ENCODE measurements at places on chromosomes 6 and 20. TPM values are rescaled to one million over a fixed set of nuclear protein-coding genes. Genes with fewer than 3 reads are reported as not detected.

DNA sequence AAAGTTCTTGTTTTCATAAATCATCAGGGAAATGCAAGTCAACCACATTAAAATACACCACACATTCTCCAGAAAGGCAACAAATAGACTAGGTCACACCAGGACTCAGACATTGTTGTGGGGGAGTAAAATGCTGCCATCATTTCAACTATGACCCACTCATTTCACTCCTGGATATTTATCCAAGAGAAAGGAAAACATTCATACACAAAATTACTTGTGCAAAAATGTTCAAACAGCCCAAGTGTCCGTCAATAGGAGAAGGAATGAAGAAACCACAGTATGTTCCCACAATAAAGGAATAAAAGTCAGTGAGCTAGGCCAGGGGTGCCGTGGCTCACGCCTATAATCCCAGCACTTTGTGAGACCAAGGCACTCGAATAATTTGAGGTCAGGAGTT is 81.5 kb upstream of the QKI start:
- no peak for DNase-seq

The FHL5 gene
- total RNA-seq: 6.9 TPM

The TRIM39 gene
- total RNA-seq: 9.0 TPM

The KCNQ2 gene
- total RNA-seq: 0.52 TPM

DNA sequence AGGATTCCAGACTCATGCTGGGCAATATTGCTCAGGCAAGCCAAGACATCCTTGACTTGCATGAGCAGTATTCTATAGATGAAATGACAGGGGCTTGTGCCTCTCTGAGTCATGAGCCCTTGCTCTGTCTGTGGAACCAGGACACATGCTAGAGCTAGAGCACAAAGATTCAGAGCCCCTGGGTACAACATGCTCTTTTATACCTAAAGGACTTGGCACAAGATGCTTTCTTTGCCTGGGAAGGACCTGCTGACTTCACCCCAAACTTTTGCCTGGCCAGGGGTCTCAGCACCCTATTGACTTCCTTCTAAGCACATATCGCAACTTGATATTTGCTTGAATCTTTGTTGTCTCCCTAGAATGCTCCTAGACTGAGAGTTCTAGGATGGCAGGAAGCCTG is 27.4 kb downstream of the TGM6 start:
- DNase-seq: no peak

GRCh38 chr6:143258945-143259344 is 191.6 kb downstream of the ADAT2 start:
- no peak for DNase-seq

DNA sequence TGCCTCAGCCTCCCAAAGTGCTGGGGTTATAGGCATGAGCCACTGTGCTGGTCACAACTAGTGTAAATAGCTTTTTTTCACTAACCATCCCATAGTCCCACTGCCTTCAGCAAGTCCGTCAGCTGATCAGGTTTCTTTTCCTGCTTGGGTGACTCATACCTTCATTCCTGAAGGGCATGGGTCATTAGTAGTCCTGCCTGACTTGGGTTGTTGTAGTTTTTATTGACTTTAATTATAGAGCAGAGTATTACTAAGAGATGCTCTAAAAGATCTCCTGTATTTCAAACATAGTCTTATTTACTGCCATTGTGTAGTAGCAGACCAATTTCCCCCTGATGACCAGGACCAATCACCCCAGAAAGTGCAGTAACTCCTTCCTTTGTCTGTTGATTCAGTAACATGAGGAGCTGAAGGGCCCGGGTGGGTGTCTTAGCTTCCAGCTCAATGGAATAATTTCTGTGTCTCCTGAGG is 25.8 kb downstream of the HLA-C start:
- DNase-seq: no peak

The SRXN1 gene
- 34.6 TPM for total RNA-seq

GRCh38 chr20:21796059-21796458 is 90.6 kb downstream of the PAX1 start:
- no peak for DNase-seq

The KCNQ5 gene
- total RNA-seq: not detected

GRCh38 chr6:54267798-54268197 is 40.4 kb upstream of the TINAG start:
- no peak for DNase-seq

DNA sequence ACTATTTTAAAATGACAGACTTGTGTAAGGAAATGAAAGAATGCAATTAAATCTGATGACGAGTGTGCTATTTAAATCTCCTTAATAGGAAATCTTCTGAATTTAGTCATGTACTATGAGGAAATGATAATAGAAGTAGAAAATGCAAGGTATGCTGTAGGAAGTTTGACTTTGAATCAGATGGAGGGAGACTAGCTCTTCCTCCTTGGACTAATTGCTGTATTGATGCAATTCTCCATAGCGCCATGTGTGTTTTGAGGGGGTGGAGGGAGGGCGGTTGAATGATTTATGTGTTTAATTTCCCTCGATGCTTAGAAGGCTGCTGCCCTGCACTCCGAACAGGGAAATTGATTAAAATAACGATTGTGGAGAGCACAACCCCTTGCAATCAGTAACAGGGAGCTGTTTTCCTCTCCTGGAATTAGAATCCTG is 214.4 kb upstream of the PRND start:
- no peak for DNase-seq

DNA sequence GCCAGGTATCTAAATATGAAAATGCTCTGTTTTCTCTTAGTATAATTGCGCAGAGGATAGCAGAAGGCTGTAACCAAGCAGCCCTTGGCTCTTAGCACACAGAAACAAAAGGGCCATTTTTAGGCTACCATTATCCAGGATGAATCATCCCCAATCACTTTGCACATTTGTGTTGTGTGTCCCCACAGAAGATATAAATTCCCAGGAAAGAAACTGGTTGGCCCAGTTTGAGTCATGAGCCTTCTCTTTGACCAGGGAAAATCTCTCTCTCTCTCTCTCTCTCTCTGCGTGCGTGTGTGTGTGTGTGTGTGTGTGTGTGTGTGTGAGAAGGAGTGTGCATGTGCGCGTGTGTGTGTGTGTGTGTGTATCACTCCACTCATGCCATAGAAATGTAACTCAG is 178.5 kb downstream of the FRK start:
- no peak for DNase-seq

The NEU1 gene
- total RNA-seq: 24.9 TPM

DNA sequence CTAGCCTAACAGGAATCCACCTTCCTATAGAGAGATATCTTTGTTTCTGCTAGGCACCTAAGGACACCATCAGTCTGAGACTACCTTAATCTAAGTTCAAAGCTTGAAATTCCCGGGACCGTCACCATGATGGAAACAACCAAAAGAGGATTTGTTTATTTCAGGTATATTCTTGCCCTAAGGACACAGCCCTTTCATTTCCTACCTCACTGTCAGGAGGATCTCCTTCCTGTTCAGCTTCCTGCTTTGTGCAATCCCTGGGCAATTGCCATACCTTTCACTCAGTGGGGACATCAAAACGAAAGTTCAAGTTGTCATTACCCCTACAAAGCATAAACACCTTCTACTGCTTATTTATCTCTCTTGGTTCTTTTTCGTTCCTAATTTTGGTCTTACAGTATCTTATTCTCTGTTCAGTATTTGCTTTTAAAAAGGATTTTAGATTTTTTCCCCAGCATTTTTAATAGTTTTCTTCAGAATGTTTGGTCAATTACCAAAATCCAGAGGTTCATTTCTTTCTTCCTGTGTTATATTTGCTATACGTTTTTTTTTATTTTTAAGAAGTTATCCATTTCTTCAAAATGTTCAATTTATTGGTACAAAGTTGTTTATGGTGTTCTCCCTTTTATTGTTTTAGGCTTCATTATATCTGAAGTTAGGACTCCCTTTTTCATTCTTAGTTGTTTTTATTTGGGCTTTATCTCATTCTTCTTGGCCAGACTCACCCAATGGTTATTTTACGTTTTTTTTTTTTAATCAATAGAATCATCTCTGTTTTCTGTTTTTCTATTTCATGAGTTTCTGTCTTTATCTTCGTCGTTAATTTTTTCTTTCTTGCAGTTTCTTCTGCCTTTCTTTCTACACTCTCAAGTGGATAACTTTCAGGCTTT is 13.0 kb upstream of the TBPL1 start:
- DNase-seq: no peak

DNA sequence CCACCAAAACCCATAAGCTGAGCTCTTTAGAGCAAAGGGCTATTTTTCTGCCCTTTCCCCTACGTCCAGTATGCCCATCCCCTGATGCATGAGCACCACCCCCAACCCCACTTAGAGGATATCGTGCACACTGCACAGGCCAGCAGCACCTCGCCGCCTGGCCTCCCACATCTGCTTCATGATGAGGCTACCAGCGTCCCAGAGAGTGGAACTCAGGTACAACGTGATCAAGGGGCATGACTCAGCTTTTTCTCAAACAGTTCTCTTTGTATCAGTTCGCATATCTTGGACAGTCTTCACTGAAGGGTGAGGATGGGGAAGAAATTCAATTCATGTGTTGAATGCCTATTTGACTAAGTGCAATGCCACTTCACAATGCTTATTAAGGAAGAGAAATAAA is 81.9 kb upstream of the QKI start:
- no peak for DNase-seq

The NDRG3 gene
- 35.7 TPM for total RNA-seq

DNA sequence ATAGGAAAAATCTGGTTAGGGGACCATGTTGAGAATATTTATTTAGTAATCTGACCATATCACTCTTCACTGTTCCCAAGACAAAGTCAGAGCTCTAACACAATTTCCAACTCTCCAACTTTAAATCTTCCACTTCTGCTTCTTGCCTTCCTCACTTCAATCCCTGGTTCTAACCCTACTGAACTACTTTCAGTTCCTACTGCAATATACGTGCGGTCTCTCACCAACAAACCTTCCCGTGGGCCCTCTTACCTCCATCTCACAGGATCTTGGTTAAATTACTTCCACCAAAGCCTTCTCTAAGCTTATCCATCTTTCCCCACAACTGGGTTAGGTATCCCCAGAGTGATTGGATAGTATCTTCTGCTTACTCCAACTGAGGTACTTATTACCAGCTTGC is 8.0 kb downstream of the EIF2S2 start:
- no peak for DNase-seq

GRCh38 chr20:49938173-49939163 is 2.3 kb downstream of the RNF114 start:
- peak; percentile 74 for DNase-seq

The GMDS gene
- 6.4 TPM for total RNA-seq

DNA sequence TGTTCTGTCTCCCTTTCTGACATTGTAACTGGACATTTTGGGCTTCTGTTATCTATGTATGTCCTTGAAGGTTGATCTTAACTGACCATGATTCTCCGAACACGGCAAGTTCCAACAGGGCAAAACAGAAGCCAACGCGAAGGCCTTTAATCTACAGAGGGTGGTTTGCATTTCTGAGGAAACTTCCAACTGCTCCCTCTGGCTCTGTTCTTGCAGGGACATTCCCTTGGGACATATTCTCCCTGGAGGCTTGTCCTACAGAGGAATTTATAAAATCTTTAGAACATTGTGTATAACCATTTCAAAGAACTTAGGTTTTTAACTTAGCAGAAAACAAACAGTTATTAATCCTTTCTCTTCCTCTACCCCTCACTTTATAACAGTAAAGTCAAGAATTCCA is 189.0 kb upstream of the CDYL start:
- DNase-seq: no peak

The ULBP2 gene
- total RNA-seq: 0.84 TPM

The CD83 gene
- total RNA-seq: 1.6 TPM

DNA sequence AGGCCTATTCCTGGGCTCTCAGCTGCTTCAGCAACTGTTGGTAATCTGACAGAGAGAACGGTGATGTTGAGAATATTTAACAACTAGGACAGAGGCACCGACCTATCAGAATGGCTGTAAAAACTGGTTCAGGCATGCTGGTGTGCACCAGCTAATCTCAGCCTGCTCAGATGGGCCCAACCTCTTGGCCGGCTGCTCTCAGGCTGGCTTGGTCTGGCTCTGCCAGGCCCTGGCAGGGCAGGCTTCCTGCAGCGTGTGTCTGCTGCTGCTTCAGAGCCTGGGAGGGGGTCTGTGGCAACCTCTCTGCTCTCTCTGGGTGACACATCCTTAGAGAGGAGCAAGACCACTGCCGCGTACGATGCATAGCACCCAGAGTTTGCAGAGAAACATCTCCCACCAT is 4.8 kb downstream of the SLC2A12 start:
- DNase-seq: peak; percentile 74

The CLIC5 gene
- 272 TPM for total RNA-seq

The GGTLC1 gene
- total RNA-seq: not detected

GRCh38 chr6:131946992-131947955 is 3.9 kb downstream of the CCN2 start:
- DNase-seq: no peak

DNA sequence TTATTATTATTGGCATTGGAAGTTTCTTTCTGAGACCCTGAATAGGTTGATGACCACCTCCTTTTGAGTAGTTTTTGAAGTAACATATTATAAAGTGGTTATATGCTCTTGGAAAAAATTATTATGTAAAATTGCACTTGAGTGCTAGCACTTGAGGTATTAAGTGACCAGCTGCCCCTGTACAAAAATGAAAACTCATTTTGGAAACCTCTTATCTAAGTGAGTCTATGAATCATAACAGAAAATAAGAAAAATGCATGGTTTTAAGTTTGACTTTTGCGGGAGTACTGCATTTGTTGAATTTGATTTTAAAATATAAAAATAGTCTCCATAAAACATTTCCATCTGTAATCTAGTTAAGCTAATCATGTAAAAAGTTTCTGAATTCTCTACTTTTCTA is 248.3 kb downstream of the TMEM242 start:
- no peak for DNase-seq

The MAN1A1 gene
- 18.3 TPM for total RNA-seq

DNA sequence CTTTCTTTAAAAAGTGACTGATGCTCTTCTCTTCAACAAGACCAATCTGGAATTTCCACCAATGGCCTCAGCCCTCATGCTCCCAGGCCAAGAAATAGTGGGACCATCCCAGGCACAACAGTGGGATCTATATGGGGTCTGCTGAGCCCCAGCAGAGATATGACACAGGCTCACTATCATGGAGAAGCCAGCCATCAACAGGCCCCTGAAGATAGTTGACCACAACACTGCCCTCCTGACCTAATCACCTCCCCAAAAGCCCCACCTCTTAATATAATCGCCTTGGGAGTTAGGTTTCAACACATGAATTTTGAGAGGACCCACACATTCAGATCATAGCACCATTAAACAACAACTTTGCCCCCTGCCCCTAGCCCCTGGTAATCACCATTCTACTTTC is 16.8 kb upstream of the MCM3 start:
- DNase-seq: no peak

DNA sequence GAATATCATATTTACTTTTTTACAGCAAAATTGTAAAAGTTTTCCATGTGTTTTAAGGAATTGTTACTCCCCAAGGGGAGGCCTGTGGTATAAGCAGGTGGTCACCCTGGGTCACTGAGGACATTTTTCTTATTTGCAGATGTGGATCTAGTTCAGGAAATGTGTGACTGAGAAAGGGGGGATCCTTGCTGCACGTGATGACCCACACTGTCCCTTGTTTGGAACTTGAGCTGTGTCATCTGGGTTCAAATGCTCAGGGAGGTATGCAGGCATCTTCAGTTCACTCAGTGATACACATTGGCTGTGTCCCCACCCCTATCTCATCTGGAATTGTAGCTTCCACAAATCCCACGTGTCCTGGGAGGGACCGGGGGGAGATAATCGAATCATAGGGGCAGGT is 431.9 kb upstream of the CDH4 start:
- DNase-seq: no peak
